Activated CD4-positive, alpha-beta T cell treated with anti-CD3 and anti-CD28 coated beads, Interleukin-2, amount 50 U/mL, for 1 hour (primary cell): ENCODE measurements at places on chromosomes 5 and 9.

DNA sequence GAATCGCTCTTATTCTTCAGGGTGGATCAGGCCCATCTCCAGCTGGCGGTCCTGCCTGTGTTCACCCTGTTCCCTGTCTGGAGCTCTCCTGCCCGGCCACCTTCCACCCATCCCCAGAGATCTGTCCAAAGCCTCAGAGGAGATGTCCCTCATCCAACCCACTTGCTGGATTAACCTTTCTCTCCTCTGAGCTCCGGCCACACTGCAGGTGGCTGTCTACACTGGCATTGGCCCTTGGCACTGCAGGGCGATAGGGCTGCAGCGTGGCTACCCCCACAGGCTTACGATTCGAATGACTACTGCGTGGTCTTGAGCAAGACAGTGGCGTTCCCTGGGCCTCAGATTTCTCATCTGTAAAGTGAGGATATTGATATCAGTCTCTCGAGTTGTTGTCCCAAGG is 63.8 kb upstream of the BARHL1 start:
- no peak for DNase-seq

DNA sequence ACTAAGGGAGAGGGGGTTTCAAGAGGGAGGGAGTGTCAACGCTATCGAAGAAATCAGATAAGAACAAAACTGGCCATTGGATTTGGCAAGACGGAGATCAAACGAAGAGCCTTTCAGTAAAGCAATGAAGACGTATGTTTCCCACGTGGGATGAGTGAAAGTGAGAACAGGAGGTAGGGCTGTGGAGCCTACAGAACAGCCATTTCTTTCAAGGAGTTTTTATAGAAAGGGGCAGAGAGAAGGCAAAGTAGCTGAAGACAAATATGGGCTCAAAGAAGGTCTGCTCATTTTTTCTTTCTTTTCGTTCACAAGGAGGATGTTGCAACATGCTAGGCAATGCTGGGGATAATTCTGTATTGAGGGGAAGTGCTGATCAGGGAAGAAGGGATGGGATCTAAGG is 98.3 kb downstream of the SUSD1 start:
- no peak for DNase-seq

DNA sequence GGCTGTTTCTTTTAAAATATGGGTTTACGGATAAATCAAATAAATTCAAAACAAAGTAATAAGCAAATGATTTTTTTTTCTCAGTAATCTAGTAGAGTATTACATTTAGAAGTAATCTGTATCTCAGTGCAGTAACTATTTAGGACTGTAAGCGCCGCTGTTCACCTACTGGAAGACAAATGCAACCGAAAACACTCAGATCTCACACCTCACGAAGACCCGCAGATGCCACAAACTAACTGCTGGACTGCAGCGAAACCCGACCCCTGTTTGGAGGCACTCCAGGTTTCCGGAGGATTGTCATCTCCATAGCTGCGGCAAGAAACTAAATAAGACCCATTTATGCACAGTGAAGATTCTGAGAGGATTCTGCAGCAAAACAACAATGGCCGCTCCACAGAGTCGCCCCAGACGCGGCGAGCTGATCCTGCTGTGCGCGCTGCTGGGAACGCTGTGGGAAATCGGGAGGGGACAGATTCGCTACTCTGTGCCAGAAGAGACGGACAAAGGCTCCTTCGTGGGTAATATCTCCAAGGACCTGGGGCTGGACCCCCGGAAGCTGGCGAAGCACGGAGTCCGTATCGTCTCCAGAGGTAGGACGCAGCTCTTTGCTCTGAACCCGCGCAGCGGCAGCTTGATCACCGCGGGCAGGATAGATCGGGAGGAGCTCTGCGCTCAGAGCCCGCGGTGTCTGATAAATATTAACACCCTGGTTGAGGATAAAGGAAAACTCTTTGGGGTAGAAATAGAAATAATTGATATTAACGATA is at the start of gene PCDHGA8:
PCDHGA8 (plus strand) TSS at position 205 of the 770 bp plus-strand sequence; CDS start at position 386, 181 bp downstream.
- no peak for DNase-seq

DNA sequence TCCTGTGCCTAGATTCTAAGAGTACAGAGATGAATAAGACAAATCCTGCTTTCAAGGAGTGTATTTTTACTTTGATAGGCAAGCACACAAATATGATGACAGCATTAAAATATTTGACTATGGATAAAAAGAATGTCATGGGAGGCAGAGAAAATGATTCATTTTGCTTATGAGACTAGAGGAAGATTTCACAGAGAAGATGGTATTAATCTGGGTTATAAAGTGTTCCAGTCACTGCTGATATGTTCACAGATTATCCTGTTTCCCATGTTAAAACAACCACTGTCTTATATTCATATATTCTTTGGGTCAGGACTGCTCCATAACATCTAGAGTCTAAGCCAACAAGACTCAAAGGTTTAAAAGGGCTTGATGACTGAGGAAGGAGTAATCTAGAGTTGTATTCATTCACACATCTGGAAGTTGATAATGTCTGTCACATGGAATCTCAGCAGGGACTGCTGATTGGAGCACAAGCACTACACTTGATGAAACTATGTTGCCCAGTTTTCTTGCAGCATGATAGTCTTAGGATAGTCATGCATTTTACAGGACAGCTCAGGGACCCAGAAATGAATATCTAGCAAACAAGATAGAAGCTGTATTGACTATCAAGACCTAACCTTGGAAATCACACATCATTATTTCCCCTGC is 79.3 kb downstream of the STARD4 start:
- DNase-seq, result no peak

DNA sequence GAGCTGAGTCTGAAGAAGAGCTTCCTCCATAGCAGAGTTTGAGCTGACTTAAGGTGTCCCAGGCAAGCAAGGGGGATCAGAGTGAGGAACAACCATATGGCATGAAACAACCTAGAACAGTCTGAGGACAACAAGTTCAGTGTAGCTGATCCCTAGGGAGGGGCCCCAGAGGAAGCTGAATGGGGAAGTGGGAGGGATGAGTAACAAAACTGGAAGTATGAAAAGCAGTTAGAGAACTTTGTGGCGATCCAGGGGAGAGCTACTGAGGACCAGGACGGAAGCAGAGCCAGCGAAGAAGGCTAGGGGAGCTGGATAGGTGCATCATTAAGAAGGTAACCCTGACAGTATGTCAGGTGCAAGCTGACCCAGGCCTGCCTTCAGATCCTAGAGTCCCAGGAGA is 580.8 kb downstream of the BNC2 start:
- no peak for DNase-seq

DNA sequence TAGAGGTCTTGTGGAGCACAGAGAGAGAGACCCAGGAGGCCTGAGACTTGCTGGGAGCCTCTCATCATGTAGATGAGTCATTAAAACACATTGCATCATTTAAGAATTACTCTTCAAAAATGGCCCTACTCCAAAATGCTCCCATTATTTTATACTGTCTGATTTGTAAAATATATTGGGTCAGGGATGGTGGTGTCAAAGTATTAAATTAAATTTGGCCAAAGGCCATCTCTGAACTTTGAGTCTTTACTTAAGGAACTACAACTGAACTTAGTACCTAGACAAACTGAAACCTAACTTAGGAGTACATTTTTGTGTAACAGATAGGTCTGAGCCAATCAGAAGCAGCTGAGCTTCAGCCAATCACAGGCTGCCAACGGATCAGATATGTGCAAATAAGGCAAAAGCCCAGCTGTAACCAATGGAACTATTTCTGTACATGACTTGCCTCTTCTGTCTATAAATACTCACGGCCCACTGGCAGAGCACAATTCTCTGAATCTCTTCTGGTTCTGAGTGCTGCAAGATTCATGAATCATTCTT is 657.2 kb downstream of the TLE1 start:
- DNase-seq, result no peak

DNA sequence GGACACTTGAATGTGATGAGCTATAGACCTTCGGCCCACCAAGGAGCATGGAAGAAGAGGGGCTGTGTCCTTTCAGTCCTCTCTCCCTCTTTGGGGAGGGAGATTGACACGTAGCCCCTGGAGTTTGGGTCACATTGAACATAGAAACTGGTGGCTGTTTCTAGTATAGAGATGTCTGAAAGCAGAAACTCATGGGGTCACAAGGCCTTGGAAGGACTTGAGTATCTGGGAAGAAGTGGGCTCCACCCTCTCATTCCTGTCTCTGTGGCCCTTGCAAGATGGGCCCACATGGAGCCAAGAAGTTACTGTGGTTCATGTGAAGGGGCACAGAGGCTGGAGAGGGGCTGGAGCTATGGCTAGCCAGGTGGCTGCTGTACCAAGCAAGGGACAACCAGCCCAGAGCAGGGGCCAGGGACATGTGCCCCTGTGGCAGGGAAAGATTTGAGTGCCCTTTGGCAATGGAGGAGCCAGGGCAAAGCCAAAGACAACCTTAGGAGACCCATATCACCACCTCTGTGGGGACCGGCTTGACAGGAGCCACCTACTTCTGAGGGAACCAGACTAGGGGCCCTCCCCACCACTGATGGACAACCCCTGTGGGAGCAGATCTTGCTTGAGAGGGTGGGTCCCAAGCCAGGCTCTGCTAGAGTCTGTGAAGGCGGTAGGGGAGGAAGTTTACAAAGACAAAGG is 12.8 kb upstream of the ANGPTL2 start:
- DNase-seq, result no peak

- no peak for DNase-seq
Observed at GRCh38 chr5:68898951-68899471, 194.8 kb upstream of the SLC30A5 start.
